ENCODE measurements at places on chromosomes 1 and 21. TPM values are rescaled to one million over a fixed set of nuclear protein-coding genes. Genes with fewer than 3 reads are reported as not detected.

The PLEKHG5 gene
- 6.5 TPM for total RNA-seq

The RGS1 gene
- total RNA-seq, result not detected

The LY9 gene
- not detected for total RNA-seq

The SLFNL1 gene
- not detected for total RNA-seq

The KCNK2 gene
- total RNA-seq, result 68.9 TPM

The RPTN gene
- not detected for total RNA-seq

The ST6GALNAC5 gene
- total RNA-seq, result 2.0 TPM

DNA sequence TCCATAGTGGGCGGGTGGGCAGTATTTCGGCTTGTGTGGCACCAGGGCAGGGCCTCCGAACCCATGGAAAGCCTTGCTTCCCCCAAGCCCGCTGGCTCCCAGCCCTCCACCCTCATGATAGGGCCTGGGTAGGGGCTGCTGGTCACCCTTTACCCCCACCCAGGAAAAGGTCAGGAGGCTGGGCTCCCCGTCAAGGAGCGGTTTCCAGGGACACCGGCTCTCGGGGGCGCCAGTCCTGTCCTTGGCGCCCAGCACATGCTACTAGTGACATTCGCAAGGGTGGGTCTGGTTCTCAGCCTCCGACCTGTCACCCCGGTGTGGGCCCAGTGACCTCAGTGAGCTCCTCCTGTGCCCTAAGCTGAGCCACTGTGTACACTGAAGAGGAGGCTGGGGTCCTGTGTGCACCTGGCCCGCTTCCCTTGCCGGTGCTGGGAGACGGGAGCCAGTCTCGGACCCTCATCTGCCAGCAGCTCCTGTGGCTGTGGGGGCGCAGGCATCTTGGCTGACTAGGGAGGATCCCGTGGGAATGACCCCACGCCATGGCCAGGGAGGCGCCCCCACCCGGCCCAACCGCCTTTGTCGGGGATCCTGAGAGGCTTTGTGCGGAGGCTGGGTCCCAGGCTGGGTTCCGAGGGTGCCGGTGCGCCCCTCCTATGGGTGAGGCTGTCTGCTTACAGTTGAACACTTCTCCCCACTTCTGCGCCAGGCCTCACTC lies 54.6 kb downstream of the SKI start:
- no peak for DNase-seq

GRCh38 chr1:183487674-183488442 lies 15.6 kb downstream of the SMG7 start:
- DNase-seq, result no peak

GRCh38 chr1:55718758-55719671 lies 503.9 kb upstream of the USP24 start:
- DNase-seq, result peak; percentile 99

- DNase-seq, result no peak
Measured at GRCh38 chr1:48223366-48224240, 1.1 kb downstream of the SLC5A9 start.

- DNase-seq, result no peak
Measured at GRCh38 chr21:42631142-42631541, 22.3 kb upstream of the PDE9A start.

- no peak for DNase-seq
Measured at GRCh38 chr1:236284291-236284721, 2.5 kb upstream of the ERO1B start.

GRCh38 chr1:52955129-52955970 lies 28.3 kb downstream of the SCP2 start:
- peak; percentile 83 for DNase-seq

- no peak for DNase-seq
Measured at GRCh38 chr1:117436513-117436912, 69.3 kb downstream of the MAN1A2 start.

GRCh38 chr1:158611916-158612315 lies 6.8 kb downstream of the OR10Z1 start:
- no peak for DNase-seq

GRCh38 chr1:20936621-20937020 lies 149.5 kb upstream of the HP1BP3 start:
- DNase-seq, result no peak

DNA sequence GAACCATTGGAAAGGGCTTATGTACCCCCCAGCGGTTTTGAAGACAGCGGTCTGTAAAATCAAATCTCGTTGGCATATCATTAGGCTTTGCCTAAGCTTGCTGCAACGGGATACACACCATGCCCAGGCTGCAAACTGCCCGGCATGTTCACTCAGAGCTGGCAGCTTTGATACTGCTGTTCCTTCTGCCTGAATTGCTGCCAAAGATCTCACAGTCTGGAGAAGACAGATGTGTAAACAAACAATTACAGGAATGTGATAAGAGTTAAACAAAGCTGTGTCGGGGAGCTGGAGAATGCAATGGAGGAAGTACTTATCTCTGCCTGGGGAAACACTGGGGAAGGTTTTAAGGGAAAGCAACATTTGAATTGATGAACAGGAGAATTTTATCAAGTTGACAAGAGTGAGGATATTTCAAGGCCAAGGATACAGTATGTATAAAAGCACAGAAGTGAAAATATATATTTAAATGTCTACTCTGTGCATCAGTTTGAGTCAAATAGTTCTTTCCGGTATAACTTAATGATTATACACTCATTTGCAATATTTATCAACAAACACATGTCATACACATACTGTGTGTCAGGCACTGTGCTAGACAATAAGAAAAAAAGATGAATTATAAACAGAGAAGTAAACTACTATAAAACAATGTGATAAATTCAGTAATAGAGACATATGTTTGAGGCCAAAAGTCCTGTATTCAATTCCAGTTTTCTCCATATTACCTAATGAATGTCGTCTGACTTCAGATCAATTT lies 29.9 kb downstream of the CHML start:
- DNase-seq, result no peak

- DNase-seq, result no peak
Measured at GRCh38 chr1:175218786-175219434, 26.3 kb upstream of the KIAA0040 start.

DNA sequence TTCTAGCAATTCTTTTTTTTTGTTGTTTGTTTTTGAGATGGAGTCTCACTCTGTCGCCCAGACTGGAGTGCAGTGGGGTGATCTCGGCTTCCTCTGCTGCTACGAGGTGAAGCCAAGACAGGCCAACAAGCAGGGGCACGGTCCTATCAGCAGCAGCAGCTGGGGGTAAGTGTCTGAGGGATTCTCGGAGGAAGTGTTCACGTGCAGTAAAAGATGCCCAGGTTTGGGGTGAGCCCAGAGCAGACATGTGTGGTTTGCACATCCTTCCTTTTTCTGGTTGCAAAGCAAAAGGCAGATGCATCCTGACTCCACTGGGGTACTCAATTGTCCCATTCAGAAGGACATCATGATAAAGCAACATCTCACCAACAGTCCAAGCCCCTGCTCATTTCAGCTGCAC lies 27.7 kb downstream of the PIGP start:
- DNase-seq, result no peak

- no peak for DNase-seq
Measured at GRCh38 chr1:222772996-222773379, 36.0 kb downstream of the FAM177B start.
